ENCODE measurements at places on chromosomes 3 and 15. TPM values are rescaled to one million over a fixed set of nuclear protein-coding genes. Genes with fewer than 3 reads are reported as not detected.

The ISLR gene
- 2.8 TPM for total RNA-seq

The SGO1 gene
- total RNA-seq: 0.38 TPM

The CCNB2 gene
- 150 TPM for total RNA-seq

The HACD2 gene
- total RNA-seq: 19.1 TPM

The SCG5 gene
- total RNA-seq: 58.6 TPM

The ST8SIA2 gene
- 0.49 TPM for total RNA-seq

The BDH1 gene
- 24.4 TPM for total RNA-seq

The VPS13C gene
- total RNA-seq: 15.8 TPM

The SAMMSON gene
- total RNA-seq: not detected

The HCN4 gene
- under 0.01 TPM for total RNA-seq

The GOLGA8S gene
- total RNA-seq: not detected

The LNP1 gene
- 0.63 TPM for total RNA-seq

The KBTBD12 gene
- 0.16 TPM for total RNA-seq

The SEMA7A gene
- 33.8 TPM for total RNA-seq

The KBTBD8 gene
- total RNA-seq: 0.38 TPM

The SCN10A gene
- total RNA-seq: not detected

The AQP9 gene
- total RNA-seq: not detected

The GOLGA8M gene
- not detected for total RNA-seq

The NUP210 gene
- 31.4 TPM for total RNA-seq

The SLC6A6 gene
- total RNA-seq: 116 TPM

The SCAPER gene
- 6.3 TPM for total RNA-seq

The TTC23 gene
- 21.0 TPM for total RNA-seq

The RYR3 gene
- total RNA-seq: under 0.01 TPM

The HPS3 gene
- 19.4 TPM for total RNA-seq

The SMCO1 gene
- total RNA-seq: not detected

The TJP1 gene
- total RNA-seq: 90.4 TPM

The PRR20G gene
- not detected for total RNA-seq

The PHLDB2 gene
- 33.7 TPM for total RNA-seq

The FBXO40 gene
- not detected for total RNA-seq

The ITIH3 gene
- 0.38 TPM for total RNA-seq

The TMEM40 gene
- total RNA-seq: not detected

The SLC25A20 gene
- 8.6 TPM for total RNA-seq

The PLAAT1 gene
- 2.2 TPM for total RNA-seq

The CDHR4 gene
- not detected for total RNA-seq

The C3orf85 gene
- not detected for total RNA-seq

The SLC28A1 gene
- not detected for total RNA-seq

The GOLGA6L7 gene
- not detected for total RNA-seq

The TUSC7 gene
- total RNA-seq: not detected

The SCAANT1 gene
- total RNA-seq: not detected
